ENCODE measurements at places on chromosomes 3 and 15.
A peak's percentile ranks its signal among the peaks of the same experiment; 100 is the strongest.

DNA sequence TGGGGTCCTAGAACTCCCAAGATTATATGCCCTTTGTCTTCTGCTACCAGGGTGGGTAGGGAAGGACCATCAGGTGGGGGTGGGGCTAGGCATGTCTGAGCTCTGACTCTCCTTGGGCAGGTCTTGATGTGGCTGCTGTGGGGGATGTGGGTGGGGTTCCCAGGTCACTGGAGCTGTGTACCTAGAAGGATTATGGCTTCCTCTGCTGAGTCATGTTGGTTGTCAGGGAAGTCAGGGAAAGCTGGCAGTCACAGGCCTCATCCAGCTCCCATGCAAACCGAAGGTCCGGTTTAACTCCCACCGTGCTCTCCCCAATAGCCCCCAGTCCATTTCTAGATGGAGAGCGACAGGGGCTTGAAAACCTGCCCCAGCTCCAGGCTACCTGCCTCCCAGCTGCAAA lies 35.2 kb downstream of the EID1 start:
- no peak for DNase-seq
- H3K36me3 ChIP-seq = no peaks in the 10 kb centered on the region
- H3K27me3 ChIP-seq = no peaks in the 10 kb centered on the region
- H3K4me3 ChIP-seq = no peak overlapping the region
- H3K4me1 ChIP-seq = no peaks in the 10 kb centered on the region
- no peak overlapping the region for H3K27ac ChIP-seq

DNA sequence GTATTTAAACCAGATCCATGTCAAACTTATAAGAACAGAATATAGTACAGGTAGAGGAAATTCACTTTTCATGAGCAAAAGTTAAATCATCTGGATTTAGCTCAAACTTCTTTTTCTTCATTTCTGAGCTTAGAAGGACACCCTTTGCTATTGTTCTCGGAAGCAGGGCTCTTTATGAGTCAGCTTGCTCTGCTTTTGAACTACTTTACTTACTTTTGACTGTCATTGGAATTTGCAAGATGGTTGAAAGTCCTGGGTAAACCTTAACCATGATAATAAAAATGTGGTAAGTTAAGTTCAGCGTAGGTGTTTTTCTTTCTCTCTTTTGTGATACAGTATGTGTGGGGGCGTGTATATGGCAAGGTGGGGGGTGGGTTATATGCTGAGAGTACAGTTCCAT lies 312.7 kb upstream of the DPH6 start:
- H3K27me3 ChIP-seq = no peaks in the 10 kb centered on the region
- no peaks in the 10 kb centered on the region for H3K36me3 ChIP-seq
- H3K4me3 ChIP-seq = no peak overlapping the region
- DNase-seq = no peak
- H3K4me1 ChIP-seq = no peaks in the 10 kb centered on the region

GRCh38 chr3:61057464-61057863 lies 193.8 kb downstream of the FHIT start:
- H3K36me3 ChIP-seq = no peaks in the 10 kb centered on the region
- no peak for DNase-seq
- no peak overlapping the region for H3K4me3 ChIP-seq
- no peaks in the 10 kb centered on the region for H3K27me3 ChIP-seq
- H3K27ac ChIP-seq = no peak overlapping the region
- no peaks in the 10 kb centered on the region for H3K4me1 ChIP-seq

GRCh38 chr3:122498152-122498551 lies 16.6 kb downstream of the KPNA1 start:
- peaks cover 25% of the 10 kb centered on the region for H3K36me3 ChIP-seq
- H3K4me3 ChIP-seq = no peak overlapping the region
- DNase-seq = no peak
- H3K27me3 ChIP-seq = no peaks in the 10 kb centered on the region

DNA sequence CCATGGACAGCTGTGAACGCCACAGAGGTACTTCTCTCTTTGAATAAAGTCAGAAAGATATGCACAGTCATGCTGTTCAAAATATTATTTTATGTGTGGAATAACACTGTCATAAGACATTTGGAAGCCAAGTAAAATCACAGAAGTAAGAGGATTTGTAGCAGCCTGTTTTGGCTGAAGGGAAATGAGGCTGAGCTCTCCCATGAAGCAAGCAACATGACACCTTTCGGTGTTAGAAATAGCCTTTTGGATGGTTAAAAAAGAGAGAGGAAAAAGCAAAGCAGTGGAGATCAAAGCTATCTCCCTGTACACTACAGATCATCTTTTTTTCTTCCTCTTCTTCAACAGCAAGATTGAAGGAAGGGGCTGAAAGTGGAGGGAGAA lies 755.3 kb downstream of the ROBO1 start:
- no peaks in the 10 kb centered on the region for H3K36me3 ChIP-seq
- no peak for DNase-seq
- no peak overlapping the region for H3K27ac ChIP-seq
- H3K4me1 ChIP-seq = no peaks in the 10 kb centered on the region
- no peak overlapping the region for H3K4me3 ChIP-seq

- H3K27ac ChIP-seq = no peak overlapping the region
- H3K4me3 ChIP-seq = no peak overlapping the region
- no peak for DNase-seq
- no peaks in the 10 kb centered on the region for H3K27me3 ChIP-seq
- no peaks in the 10 kb centered on the region for H3K4me1 ChIP-seq
Measured at GRCh38 chr15:79948095-79948695, 22.8 kb downstream of the BCL2A1 start.

DNA sequence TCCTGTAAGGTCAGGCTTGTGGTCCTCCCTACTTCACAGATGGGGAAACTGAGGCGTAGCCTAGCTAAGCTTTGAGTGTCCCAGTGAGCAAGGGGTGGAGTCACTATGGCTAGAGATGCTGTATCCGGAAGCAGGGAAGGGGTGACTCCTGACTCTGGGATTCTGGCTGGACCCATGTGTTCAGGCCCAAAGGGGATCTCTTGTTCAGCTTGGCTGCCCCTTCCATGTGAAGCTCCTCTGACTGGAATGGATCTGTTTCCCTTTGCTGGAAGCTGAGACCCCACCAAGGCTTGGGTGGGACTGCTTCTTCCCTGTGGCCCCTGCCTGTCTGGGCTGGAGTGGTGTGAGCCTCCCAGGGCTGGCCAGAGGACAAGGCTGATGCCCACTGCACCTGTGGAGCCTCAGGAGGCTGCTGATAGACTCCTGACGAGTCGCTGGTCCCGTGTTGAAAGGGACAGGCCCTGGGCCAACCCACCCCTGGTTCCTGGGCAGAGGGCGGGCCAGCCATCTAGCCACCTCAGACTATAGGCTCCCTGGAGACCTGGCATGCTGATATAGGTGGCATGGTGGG lies 1.0 kb downstream of the MAPKAPK3 start:
- peaks cover 20% of the 10 kb centered on the region for H3K4me1 ChIP-seq
- no peaks in the 10 kb centered on the region for H3K27me3 ChIP-seq
- H3K36me3 ChIP-seq = no peaks in the 10 kb centered on the region
- H3K27ac ChIP-seq = no peak overlapping the region
- no peak for DNase-seq

DNA sequence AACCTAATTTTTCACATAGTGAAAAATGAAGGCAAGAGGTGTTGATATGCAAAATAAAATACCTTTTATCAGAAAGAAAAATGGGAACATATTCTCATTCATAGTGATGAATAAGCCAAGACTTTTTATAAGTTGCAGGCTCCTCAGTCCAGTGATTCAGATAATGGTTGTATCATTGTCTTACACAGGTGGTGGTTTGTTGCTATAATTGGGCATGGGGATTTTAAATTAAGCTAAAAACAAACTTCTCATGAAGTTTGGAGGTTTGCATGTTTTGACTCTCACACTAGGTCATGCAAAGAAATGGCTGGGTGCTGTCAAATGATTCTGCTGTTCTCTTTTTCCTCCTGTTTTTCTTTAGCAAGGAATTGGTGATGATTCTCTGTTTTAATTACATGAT lies 60.8 kb upstream of the SKIL start:
- H3K36me3 ChIP-seq = no peaks in the 10 kb centered on the region
- no peak overlapping the region for H3K4me3 ChIP-seq

GRCh38 chr15:81939604-81940440 lies 106.0 kb downstream of the MEX3B start:
- no peaks in the 10 kb centered on the region for H3K4me1 ChIP-seq
- H3K36me3 ChIP-seq = no peaks in the 10 kb centered on the region
- H3K27ac ChIP-seq = no peak overlapping the region
- peak; percentile 83 for DNase-seq
- no peak overlapping the region for H3K4me3 ChIP-seq

DNA sequence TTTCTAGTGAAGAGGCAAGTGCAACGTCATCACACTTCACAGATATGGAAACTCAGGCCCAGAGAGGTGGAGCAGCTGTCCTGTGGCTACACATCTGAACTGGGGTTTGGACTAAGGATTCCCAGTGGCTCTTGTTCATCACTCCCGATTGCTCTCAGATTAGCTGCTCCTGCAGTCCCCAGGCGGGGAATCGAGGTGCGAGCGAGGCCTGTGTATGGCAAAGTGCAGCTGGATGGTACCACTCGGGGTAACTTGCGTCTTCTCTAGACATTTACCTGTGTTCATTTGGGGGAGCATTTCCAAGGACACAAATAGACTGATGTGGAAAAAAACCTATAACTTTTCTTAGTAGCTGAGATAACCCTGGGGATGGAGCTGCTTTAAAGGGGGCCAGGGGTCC lies 45.9 kb upstream of the TRPM1 start:
- no peaks in the 10 kb centered on the region for H3K27me3 ChIP-seq
- DNase-seq = no peak
- H3K27ac ChIP-seq = no peak overlapping the region

GRCh38 chr3:142976621-142977398 lies 13.3 kb upstream of the PAQR9 start:
- no peaks in the 10 kb centered on the region for H3K36me3 ChIP-seq
- no peaks in the 10 kb centered on the region for H3K4me1 ChIP-seq
- DNase-seq = no peak
- H3K27me3 ChIP-seq = no peaks in the 10 kb centered on the region

- no peak for DNase-seq
- H3K27ac ChIP-seq = no peak overlapping the region
- no peak overlapping the region for H3K4me3 ChIP-seq
- no peaks in the 10 kb centered on the region for H3K36me3 ChIP-seq
- H3K4me1 ChIP-seq = no peaks in the 10 kb centered on the region
Measured at GRCh38 chr3:53724566-53724965, 121.7 kb downstream of the CHDH start.

- no peak for DNase-seq
- no peaks in the 10 kb centered on the region for H3K36me3 ChIP-seq
- H3K27me3 ChIP-seq = no peaks in the 10 kb centered on the region
Measured at GRCh38 chr3:3080309-3080708, 29.9 kb downstream of the IL5RA start.

DNA sequence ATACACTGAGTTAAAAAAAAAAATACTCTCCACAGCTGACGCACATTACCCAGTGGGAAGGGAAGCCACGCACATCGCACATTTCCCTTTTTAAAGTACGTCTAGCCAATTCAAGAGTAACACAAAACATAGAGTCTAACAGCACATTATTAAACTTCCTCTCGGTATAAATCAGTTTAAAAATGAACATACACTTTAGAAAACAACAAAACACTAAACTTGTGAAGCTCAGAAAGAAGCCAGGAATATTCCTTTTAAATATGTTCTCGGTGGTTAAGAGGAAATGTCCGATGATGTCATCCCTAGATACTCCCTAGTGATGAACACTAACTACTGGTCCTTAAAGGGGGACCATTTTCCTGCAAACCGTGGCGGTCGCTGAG lies 721 bp downstream of the MYEF2 start:
- peak overlapping the region; percentile 81 for H3K4me3 ChIP-seq
- no peaks in the 10 kb centered on the region for H3K27me3 ChIP-seq
- H3K27ac ChIP-seq = peak overlapping the region; percentile 5

DNA sequence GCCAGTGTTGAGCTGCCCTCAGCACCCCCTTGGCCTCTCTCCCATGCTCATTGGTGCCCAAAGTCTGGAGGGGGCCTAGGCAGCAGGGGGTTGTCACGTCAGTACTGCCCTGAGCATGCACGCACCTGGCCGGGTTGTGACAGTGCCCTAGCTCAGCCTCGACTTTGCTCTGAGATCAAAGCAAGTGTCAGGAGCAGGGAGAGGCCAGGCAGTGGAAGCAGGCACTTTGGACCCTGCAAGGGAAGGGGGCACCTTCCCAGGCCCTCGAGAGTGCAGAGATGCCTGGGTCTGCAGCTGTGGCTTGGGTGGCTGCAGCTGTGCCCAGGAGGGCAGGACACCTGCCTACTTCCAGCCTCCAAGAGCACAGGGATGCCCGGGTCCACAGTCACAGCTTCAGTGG lies 561.3 kb downstream of the NLGN1 start:
- no peaks in the 10 kb centered on the region for H3K36me3 ChIP-seq
- no peaks in the 10 kb centered on the region for H3K4me1 ChIP-seq
- H3K27me3 ChIP-seq = no peaks in the 10 kb centered on the region
- H3K4me3 ChIP-seq = no peak overlapping the region

DNA sequence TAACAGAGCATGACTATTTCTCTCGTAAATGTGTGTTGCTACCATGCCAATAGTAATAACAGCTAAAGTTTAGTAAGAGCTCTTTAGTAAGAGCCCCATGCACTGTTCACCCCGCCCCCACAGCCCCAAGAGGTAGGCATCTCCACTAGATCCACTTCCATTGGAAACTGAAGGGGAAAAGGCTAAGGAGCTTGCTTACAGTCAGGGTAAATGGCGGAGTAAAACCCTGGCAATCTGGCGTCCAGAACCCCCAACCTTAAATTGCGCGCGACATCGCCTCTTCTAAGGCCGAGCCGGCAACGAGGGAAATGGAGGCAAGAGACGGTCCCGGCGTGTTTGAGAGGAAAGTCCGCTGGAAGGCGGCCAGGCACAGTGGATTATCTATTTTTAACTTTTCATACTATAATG lies 654 bp upstream of the C3orf38 start:
- H3K27me3 ChIP-seq = no peaks in the 10 kb centered on the region
- peaks cover 4% of the 10 kb centered on the region for H3K36me3 ChIP-seq
- peak overlapping the region; percentile 85 for H3K27ac ChIP-seq

DNA sequence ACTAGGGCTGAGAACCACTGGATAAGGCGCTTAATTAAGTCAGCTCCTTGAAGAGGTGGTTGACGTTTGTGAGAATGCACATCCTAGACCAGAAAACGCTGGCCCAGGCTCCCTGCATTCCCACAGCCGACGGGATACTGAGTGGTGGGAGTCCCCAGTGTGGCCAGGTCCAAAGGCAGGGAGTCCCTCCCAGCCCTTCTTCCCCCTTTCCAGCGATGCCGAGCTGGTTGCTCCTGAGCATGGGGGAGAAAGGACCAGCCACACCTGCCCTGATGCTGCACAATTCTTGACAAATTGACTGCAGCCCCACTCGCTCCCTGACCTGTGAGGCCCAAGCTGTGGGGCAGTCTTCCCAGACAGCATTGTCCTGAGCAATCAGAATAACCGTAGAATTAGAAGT lies 79.5 kb upstream of the PXYLP1 start:
- no peak for DNase-seq
- H3K36me3 ChIP-seq = no peaks in the 10 kb centered on the region
- 0 out of 2 replicates have a peak, but pooled peaks cover 2% of the 10 kb centered on the region for H3K27me3 ChIP-seq
- H3K27ac ChIP-seq = no peak overlapping the region

GRCh38 chr3:54146506-54147239 lies 24.3 kb downstream of the CACNA2D3 start:
- no peaks in the 10 kb centered on the region for H3K36me3 ChIP-seq
- no peaks in the 10 kb centered on the region for H3K4me1 ChIP-seq
- peak; percentile 77 for DNase-seq
- H3K27ac ChIP-seq = no peak overlapping the region
- H3K4me3 ChIP-seq = no peak overlapping the region
- H3K27me3 ChIP-seq = 0 out of 2 replicates have a peak, but pooled peaks cover 2% of the 10 kb centered on the region

GRCh38 chr3:40464339-40465110 lies 7.4 kb downstream of the RPL14 start:
- H3K4me3 ChIP-seq = no peak overlapping the region
- H3K27me3 ChIP-seq = no peaks in the 10 kb centered on the region

GRCh38 chr3:88112289-88112688 lies 37.5 kb upstream of the C3orf38 start:
- peaks cover 12% of the 10 kb centered on the region for H3K36me3 ChIP-seq
- H3K27ac ChIP-seq = no peak overlapping the region

All from Karpas-422 (cell line).